ENCODE measurements at places on chromosomes 4 and X.

- no peak for DNase-seq
Observed at GRCh38 chr4:188930822-188931221, 791.6 kb downstream of the TRIML1 start.

DNA sequence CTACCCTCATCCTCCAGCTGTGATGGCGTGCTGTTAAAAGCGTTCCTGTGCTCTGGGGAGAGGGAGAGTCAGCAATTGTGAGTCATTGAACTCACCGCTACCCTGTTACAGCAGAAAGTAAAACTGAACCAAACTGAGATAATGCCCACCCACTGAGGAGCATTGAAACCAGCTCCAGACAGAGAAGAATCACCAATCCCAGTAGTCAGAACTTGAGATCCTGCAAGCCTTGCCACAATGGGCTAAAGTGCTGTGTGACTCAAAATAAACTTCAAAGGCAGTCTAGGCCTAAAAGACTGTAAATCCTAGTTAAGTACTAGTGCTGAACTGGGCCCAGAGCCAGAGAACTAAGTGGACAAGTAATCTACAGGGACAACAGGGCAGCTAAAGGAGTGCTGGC lies 1394.2 kb upstream of the DIAPH2 start:
- no peak for DNase-seq

DNA sequence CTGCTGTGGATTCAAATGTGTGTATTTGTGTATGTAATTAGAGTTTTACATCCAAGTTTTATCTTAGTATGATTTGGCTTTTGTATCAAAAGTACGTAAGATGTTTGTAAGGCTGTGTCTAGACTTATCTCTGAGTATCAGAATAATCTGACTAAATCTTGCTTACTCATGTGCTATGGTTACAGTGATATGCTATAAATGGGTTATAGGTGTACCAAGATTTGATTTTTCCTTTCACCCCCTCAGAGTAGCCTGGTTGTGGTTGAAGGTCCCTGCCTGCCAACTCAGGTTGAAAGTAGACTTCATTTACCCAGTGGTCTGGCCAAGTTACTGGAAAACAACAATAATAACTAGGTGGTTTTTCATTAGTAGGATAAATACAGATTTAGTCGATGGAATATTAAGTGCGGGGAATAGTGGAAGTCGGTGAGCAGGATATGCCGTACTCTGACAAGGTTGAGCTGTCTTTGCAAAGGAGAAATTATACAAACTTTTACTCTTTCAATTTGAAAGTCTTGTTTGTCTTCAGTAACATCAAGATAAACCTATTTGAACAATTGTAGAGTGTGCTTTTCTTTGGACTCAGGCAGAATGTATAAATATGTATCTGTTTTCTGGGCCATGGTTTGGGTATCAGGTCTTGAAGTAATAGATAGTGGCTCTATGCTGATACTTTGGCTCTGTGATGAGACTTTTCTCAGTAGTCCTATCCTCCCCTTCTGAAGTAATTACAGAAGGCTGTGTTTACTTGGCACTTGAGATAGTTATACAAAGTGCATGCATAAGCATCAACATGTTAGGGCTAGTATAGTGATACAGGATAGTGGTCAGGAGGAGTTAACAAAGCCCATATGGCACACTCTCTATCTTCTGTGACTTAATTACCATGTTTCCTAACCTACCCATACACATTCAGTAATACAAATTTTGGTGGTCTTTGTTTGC lies 23.7 kb downstream of the BMP2K start:
- DNase-seq = no peak

DNA sequence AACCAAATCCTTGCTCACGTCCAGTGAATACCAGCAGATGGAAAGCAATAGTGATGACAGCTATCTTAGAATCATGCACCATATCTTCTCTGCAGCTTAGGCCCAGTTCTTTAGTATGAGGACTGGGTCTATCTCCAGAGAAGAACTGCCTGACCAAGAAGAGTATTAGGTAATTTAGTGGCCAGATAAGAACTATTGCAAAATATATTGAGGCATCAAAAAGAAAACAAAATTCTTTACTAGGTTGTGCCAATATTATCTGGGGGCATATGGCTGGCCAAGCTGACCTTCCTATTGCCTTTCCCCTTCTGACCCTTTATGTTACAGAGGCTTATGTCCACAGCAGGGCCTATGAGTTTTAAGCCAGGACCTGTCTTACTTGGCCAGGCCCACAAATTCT lies 91.2 kb downstream of the RLIM start:
- DNase-seq = no peak

DNA sequence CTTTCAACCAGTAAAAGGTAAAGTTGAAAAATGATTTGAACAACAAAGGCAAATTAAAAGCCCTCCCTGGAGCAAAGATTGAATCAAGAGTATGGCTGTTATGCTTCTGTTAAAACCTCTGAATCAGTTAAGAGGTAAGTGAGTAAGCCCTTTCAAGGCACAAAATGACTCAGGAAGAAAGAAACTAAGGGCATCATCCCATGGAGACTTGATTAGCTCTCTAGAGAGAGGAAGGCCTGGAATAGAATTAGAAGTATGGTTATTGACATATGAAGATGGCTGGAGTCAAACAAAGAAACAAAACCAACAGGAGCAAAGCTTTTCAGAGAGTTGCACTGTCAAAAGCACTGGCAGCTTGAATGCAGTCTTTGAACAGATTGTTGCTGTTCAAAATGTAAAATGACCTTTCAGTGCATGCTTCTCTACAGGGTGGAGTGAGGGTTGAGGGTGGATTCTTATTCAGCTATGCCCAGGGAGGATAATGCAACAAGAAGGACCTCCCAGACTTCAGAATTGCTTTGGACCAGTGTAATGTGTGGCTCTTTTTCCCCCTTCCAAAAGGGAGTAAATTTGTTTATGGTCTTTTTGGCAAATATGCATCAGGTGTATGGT lies 365.5 kb downstream of the GBA3 start:
- no peak for DNase-seq

DNA sequence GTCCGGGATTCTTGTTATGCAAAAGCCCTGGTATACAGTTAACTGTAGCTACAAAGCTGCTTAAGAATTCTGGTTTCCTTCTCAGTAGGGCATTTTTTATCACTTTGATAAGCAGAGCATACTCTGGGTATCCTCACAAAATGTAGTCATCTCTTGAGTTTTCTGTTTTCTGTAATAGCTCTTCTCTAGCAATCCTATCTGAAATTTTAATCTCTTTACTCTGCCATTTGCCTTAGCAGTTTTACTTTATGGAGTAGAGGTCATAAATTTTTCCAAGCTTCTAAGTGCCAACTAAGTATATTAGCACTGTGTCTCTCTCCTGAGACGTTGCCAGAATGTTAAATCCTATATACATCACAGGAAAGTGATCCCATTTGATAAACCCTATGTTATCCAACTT lies 28.0 kb upstream of the BANK1 start:
- no peak for DNase-seq

DNA sequence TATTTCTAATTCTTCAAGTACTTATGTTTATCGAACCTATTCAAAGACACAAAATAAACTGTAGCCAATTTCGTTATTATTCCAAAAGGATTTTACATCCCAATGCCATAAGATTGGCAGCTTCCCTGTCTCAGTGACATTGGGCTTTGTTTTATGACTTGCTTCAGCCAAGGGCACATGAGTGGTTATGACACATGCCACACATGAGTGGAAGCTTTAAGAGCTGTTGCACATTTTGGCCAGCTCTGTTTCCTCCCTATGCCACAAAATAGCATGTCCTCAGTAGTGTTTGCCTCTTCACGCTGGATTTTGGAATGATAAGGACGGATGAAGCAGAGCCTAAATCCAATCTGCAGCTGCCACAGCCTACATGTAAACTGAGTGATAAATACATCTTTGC lies 21.9 kb downstream of the SEC24D start:
- no peak for DNase-seq

GRCh38 chr4:139245590-139245989 lies 34.4 kb downstream of the MGARP start:
- no peak for DNase-seq

DNA sequence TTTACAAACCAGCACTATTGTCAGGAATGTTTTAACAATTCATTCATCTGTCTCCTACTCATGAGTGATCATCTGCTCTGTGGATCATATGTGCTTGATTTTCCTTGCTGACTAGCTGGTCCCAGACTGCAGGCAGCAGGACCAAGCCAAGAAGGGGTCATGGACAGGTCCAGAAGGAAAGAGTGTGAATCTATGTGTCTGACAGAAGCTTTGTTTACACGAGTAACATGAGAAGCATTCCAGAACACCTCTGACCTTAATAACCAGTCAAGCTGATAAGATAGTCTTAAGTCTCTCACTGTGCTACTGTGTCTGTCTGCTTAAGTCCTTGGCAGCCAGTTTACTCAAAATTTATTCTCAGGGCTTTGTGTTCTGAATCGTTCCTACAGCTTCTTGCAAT lies 39.0 kb downstream of the GUCY1A1 start:
- DNase-seq = no peak

DNA sequence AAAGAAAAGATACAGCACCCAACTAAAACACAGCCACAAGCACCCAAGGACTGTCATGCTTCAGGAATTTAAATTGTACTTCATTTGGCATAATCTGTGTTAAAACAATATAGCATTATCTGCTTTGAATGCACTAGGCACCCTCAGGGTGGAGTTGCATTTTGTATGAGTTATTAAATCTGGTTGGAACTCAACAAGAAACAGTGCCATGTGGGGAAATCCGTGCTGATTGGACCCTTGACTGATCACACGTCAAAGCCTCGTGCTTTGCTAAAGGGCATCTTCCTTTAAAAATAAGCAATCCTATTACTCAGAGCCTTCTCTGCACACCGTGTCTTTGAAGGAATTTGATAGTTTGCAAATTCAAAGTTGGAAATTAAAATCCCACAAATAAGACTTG lies 35.4 kb downstream of the IGFBP7 start:
- no peak for DNase-seq

GRCh38 chr4:102439236-102439614 lies 61.9 kb upstream of the NFKB1 start:
- DNase-seq = no peak

DNA sequence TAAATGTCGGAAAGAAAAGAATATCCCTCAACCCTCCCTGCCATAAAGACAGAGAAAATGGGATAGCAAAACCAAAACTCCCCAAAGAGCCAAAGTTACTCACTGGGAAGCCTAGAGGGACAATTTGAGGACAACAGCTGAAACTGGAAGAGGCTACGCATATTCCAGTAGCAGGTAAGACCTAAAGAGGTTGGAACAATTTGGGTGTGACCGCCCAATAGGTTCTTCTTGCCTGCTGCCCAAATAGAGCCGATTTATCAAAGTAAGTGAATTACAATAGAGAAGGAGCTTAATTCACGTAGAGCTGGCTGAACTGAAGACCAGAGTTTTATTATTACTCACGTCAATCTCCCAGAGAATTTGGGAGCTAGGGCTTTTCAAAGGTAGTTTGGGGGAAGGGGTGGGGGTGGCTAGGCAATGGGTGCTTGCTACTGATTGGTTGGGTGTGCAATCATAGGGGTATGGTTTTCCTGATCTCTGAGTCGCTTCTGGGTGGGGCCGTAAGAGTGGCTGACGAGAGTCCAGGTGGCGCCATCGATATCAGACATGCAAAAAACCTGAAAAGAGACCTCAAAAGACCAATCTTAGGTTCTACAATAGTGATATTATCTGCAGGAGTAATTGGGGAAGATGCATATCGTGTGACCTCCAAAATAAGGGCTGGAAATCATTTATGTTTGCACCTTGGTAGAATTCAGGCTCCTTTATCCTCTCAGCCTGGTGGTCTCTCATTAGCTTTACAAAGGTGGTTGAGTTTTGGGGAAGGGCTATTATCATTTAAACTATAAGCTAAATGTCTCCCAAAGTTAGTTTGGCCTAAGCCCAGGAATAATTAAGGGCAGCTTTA lies 39.0 kb upstream of the SLC7A3 start:
- DNase-seq = no peak

GRCh38 chrX:40508560-40508959 lies 72.2 kb upstream of the ATP6AP2 start:
- DNase-seq = no peak

DNA sequence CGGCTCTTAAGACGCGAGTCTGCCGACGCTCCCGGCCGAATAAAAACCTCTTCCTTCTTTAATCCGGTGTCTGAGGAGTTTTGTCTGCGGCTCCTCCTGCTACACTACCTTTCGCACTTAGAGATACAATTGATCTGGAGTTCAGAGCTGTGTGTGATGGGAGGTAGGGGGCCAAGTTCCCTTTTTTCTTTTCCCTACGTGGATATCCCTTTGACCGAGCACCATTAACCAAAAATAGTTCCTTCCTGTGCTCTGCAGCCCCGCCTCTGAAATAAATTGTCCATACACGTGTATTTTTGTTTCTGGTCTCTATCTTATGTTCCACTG lies 555 bp upstream of the PGM2 start:
- DNase-seq = no peak

- no peak for DNase-seq
Observed at GRCh38 chr4:183773790-183774189, 114.7 kb downstream of the TRAPPC11 start.

GRCh38 chr4:145988628-145989027 lies 50.0 kb upstream of the ZNF827 start:
- DNase-seq = no peak

DNA sequence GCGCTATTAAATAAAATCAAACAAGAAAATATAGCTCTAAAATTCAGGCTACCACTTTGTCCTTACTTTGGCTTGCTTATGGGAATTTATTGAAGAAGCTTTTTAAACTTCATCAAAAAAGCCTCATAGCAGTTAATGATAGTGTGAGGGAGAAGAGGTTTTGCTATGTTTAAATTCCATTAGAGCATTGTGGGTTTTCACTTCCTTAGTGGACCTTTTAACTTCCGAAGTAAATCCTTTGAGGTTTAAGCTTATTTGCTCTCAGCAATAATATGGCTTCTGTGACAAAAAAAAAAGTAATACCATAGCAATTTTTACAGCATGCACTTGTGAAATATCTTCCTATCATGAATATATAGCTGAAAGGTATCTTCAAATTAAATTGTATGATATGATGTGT lies 120.2 kb upstream of the NDST4 start:
- DNase-seq = no peak

DNA sequence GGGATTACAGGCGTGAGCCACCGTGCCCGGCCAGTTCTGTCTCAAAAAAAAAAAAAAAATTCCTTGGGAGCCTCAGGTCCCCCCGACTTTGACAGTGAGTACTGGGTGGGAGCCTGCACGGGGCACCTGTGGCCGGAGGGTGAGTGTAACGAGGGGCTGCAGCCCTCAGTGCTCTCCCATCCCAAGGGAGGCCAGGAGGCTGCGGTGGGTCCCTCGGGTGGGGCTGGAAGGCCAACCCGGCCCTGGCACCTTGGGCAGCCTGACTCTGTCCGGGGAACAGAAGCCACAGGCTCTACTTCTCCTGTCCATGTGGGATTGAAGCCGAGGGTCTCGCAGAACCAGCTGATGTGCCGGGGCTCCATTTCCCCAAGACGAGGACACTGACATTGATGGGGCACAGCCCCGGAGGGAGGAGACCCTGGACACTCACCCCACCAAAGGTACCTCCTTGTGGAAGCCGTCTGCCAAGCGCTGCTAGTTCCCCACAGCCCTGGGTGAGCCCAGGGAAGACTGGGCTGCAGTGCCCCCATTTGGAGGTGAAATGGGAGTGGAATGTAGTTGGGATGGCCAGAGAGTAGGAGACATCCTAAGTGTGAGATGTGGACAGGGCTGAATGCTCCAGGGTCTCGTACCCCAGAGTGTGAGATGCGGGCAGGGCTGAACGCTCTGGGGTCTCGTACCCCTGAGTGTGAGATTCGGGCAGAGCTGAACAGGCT lies 2.3 kb upstream of the SLC26A1 start:
- peak; percentile 17 for DNase-seq

GRCh38 chr4:157076578-157076947 lies 613 bp downstream of the GLRB start:
- no peak for DNase-seq

Measured in left ventricle myocardium superior (tissue), 1 donor.